ENCODE measurements at places on chromosomes 3 and 15.

DNA sequence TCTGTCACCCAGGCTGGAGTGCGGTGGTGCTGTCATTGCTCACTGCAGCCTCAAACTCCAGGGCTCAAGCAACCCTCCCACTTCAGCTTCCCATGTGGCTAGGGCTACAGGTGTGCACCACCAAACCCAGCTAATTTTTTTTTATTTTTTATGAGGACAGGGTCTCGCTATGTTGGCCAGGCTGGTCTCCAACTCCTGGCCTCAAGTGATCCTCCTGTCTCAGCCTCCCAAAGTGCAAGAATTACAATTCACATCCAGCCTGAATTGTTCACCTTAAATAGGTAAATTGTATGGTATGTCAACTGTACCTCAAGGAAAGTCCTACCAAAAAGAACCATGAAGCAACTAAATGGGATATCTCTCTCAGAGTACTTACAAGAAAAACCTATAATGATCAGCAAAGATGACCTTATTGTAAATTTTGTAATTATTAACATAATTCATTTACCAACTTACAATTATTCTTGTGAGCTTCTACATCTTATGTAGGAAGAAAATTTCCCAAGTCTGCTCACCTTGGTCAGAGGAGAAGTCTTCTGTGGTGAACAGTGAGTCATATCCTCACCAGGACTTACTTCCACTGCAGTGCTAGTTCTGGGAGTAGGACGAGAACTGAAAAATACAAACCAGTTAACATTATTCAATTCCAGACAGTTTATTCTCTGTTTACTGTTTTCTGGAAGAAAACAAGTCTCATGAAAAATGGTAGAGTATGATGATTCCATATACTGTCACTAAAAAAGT lies 54.4 kb downstream of the ULK4 start:
- DNase-seq, result peak; percentile 31

- DNase-seq, result peak; percentile 72
Measured at GRCh38 chr3:138914870-138915502, 32.0 kb downstream of the FOXL2 start.

GRCh38 chr15:68372291-68372811 lies 59.6 kb downstream of the ITGA11 start:
- peak; percentile 13 for DNase-seq

GRCh38 chr3:186173224-186173815 lies 64.4 kb upstream of the ETV5 start:
- no peak for DNase-seq

DNA sequence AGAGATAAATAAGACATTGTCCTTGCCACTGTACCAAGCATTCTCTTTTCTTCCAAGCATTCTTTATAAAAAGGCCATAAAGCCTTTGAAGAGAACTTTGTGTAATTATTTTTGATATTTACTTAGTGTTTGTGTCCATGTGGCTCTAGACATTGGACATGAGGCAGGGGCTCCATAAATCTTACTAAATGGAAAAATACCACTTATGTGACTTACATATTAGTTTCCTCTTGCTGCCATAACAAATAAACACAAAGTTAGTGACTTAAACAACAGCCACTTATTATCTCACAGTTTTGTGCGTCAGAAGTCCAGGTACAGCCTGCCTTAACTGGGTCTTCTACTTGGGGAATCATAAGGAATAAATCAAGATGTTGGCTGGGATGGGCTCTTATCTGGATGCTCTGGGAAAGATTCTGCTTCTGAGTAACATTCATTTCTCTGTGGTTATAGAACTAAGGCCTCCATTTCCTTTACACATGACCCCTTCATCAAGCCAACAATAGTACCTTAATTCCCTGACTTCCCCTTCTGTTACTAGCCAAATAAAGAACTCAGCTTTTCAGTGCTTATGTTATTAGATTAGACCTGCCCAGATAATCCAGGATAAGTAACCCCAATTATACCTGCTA lies 59.9 kb upstream of the COL8A1 start:
- no peak for DNase-seq

DNA sequence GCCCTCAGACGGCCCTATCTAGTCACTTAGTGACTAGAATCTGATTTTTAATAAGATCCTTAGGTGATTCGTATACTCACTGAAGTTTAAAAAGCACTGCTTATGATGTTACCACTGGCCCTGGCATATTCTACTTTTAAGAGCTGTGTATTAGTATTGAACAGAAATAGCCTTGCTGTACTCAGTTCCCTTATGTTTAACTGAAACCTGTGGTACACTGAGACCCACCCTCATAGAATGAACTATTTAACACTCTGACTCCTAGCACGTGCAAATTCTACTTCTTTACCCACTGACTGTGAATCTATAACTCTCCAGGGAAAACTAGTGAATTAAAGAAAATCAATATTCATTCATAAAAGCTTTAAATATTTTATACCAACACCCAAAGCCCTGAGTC lies 108.9 kb downstream of the CCNL1 start:
- DNase-seq, result no peak

DNA sequence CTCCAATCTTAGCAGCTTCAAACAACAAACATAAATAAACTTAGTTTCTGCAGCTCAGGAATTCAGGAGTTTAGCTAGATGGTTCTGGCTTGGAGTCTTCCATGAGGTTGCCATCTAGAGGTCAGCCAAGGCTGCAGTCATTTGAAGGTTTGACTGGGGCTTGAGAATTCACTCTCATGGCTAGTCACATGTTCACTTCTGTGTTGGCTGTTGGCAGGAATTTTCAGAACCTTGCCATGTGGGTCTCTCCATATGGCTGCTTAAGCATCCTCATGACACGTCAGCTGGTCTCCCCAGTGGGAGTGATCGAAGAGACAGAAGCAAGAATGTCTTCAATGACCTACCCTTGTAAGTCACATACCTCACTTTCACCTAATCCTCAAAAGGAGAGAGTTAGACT lies 269.2 kb upstream of the CNTN3 start:
- no peak for DNase-seq

DNA sequence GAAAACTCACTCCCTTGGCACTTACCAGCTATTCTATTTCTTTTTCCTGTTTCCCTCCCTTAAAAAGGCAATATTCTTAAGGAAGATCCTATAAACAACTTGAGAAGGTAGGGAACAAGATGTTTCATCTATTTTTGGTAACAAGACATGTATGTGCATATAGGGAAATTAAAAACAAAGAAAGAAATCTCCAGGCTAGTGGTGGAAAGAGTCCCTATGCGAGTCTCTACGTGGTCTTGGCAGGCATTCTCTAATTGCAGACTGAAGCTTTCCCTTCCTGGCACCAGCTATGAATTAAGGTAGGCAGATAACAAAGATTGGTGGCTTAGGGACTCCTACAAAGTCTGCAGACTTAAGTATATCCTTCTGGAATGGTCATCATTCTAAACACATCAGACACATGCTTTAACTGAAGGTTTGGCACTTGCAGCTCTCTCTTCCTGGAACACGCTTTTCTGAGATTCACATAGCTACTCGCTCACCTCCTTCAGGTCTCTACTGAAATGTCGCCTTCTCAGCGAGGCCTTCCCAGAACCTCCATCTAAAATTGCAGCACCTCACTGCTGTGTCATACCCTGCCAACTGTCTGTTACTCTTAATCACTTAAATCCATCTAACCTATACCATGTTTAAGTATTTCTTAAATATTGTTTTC lies 336.0 kb downstream of the VGLL3 start:
- no peak for DNase-seq

DNA sequence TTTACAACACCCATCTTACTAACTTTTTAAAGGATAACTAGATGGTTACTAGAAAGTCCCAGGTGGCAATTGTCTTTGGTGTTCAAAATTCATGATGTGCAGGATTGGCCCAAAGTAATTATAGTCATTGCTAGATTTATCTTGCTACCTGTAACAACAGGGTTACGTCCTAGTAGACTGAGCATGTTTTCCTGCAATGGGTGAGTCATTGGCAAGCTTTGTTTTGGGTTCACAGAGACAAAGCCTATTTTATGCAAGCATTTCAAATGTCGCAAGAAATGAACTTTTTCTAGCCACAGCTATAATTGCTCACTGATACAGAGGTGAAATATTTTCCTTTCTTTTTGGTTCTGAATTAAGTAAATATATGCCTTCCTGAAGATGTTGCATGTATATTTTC lies 267.6 kb downstream of the AGBL1 start:
- DNase-seq, result no peak

- no peak for DNase-seq
Measured at GRCh38 chr3:4220065-4220464, 83.1 kb upstream of the SETMAR start.

GRCh38 chr15:21267226-21267625 lies 173.1 kb downstream of the POTEB3 start:
- no peak for DNase-seq

DNA sequence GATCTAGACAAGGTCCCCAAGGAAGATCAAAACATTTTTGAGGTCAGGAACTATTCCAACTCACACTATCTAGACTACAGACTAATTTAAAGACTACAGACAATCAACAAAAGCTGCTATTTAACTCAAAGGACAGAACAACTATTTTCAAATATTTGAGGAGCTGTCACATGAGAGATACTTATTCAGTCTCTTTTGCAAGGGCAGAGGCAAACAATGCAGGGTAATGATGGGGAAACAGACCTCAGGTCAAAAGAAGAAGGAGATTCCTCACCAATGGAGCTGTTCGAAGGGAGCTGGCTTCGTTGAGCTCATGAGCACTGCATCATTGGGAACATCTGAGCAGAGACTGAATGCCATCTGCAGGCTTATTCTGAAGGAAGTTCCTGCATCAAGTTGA lies 231.9 kb downstream of the DTWD1 start:
- no peak for DNase-seq

- DNase-seq, result no peak
Measured at GRCh38 chr15:77387365-77388105, 32.4 kb downstream of the PEAK1 start.

DNA sequence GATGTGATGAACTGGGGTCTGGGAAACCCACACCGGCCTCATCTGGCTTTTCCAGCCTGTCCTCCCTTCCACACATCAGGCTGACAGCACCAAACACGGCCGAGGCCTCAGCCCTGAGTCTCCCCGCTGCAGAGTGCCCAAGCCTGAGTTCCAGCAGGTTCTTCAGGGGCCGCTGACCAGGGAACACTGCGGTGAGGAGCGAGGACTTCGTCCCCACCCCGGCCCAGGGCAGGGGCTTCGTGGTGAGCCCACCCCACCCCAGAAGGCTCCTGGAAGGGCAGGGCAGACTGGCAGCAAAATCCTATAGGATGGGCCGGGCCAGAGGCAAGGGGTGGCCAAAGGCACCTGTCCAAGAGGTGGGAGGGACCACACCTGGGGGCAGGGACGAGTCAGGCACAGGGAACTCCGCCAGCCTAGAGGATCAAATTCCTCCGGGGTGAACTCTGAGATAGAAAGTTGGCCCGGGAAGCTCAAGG lies at the start of gene SLC51A:
Gene SLC51A (plus strand): TSS at position 446 of the 476 bp plus-strand sequence. CDS start 179 bp downstream, outside the sequence.
- no peak for DNase-seq

DNA sequence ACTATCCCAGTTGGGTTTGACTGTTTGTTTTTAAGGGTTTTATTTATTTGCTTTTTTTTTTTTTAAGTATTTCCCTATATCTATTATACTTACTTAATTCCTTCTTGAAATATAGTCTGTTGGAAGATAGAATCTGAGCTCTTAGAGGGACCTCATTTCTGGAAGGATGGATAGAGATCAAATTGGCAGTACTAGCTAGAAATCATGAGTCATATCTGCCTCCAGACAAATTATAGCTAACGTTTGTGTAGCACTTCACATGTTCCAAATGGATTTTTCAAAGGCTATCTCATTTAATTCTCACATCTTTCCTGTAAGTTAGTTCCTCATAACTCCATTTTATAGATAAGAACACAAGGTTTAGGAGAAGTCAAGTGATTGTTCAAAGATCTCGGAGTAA lies 384.7 kb downstream of the ZIC1 start:
- no peak for DNase-seq

GRCh38 chr15:57015897-57016296 lies 97.5 kb downstream of the TCF12 start:
- no peak for DNase-seq

DNA sequence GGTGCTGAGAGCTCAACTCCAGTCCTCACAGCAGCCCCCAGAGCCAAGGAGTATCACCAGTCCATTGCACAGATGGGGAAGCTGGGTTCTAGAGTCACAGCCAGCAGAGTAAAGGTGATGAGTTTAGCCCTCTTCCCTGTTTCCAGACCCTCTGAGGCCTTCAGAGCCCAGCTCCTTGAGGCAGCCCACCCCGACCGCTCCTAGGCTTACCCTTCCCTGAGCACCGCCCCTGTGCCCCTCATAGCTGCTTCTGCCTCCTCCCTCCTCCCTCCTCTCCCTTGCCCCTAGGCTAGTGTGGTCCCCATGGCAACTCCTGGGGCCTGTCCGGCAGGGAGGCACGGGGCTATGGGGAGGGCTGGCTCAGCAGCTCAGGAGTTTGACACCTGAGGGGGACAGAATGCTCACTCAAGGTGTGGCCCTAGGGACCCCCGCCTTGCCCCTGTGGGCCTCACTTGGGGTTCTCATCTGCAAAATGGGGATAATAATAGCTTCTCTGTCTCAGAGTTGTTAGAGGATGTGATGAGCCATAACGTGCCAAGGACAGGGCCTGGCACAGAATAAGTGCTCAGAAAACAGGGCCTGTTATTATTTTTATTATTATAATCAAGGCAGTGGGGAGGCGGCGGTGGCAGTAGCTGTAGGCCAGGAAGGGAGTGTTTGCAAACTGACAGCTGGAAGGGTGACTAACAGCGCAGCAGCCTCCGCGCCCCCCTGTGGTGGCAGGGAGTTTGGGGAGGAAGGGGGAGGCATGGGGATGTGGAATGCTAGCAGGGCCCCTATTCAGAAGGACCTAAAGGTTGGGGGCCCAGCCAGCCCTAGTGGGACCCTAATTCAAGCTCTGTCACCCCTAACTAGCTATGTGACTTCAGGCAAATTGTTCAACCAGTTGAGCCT lies 11.5 kb downstream of the CSK start:
- DNase-seq, result peak; percentile 55

- DNase-seq, result no peak
Measured at GRCh38 chr15:99473981-99474906, 91.5 kb upstream of the MEF2A start.

- no peak for DNase-seq
Measured at GRCh38 chr15:85925649-85926237, 131.0 kb upstream of the KLHL25 start.

DNA sequence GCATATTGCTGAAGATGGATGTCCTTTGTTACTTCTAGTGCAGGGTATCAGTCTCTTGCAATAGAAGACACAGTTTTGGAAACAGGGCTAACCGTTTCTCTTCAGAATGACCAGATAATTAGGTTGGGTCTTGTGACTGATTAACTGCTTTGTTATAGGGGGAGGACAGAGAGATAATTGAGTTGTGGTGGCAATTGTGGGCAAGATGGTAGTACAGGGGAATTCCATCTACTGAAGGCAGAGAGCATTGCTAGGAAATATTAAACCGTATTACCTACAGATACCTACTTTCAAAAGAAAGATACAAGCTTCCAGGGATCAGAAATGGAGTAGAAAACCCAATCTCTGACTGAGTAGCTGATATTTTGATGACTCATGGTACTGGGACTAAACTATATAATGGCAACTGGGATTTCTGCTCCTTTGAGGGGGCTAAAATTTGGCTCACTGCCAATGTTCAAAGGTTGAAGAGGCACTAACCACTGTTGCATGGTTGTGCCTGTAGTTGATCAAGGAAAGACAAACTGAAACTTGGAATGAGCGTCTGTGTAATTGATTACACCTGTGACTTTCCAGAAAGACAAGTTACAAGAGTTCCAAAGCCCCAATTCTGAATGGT lies 4.2 kb downstream of the PRR23B start:
- no peak for DNase-seq

Data from H54 (cell line).